Muscle of leg (tissue), 16 donors: ENCODE measurements at places on chromosomes 12 and 14.

DNA sequence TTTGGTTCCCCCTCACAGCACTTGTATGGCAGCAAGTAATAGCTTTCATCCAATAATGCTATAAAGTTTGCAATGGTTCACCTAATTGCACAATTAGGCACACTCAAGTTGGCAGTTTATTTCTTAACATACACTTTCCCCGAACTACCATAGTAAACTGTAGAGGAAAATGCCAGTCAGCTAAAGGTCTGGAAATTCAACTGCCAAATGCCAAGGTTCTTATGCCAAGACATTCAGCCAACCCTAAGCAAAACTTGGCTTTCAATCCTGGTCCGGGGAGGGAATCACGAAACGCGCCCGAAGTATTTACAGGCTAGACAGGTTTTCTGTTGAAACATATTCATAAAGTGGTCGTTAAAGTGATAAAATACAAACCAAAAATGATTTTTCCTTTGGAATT lies 1512.4 kb upstream of the FLRT2 start:
- peak; percentile 43 for DNase-seq

GRCh38 chr12:39682689-39683477 lies 63.3 kb upstream of the ABCD2 start:
- no peak for DNase-seq

GRCh38 chr14:21024585-21025370 lies at the start of gene NDRG2:
NDRG2 (minus strand) TSS chr14:21025061; CDS start chr14:21023315, 1,746 bp downstream.
- peak; percentile 87 for DNase-seq

DNA sequence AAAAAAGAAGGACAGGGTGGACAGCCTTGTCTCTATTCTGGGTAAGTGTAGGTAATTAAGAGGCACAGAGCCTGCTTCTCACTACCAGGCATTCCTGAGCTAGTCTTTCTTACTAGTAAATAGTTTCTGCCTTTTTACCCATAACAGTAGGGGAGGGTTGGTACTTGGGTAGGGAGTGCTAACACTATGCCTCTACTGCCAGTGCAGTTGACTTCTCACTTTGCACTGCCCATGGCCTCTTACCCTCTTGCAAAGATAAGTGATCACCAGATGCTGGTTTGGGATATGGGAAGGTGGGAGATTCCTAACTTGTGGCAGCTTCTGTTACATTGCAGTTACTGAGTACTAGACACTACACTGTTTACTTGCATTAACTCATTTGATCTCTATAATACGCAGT lies 11.6 kb downstream of the AHSA1 start:
- no peak for DNase-seq
